Naive thymus-derived CD8-positive, alpha-beta T cell (primary cell): ENCODE measurements at places on chromosomes 1 and 21.

DNA sequence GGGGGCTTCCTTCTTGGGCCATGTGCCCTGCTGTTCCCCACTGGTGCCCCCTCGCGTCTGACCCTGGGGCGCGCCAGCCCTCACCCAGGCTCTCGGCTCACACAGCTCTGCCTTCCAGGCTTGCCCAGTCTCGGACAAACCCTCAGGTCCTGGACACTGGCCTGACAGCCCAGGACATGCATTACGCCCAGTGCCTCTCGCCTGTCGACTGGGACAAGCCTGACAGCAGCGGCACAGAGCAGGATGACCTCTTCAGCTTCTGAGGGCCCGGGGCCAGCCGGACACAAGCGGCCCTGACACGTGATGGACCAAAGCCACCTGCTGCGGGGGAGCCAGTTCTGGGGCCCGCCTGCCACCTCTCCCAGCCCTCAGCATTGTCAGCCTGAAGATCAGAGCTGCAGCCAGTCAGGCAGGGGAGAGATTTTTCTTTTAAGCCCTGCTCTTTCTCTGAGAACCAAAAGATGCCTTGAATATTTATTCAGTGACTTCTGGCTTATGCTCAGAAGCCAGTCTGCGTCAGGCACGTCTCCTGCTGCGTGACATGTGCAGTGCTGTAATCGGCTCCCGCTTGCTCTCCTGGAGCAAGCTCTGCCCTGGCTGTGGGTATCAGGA is 23.4 kb downstream of the LDLRAP1 start:
- DNase-seq: peak; percentile 67

DNA sequence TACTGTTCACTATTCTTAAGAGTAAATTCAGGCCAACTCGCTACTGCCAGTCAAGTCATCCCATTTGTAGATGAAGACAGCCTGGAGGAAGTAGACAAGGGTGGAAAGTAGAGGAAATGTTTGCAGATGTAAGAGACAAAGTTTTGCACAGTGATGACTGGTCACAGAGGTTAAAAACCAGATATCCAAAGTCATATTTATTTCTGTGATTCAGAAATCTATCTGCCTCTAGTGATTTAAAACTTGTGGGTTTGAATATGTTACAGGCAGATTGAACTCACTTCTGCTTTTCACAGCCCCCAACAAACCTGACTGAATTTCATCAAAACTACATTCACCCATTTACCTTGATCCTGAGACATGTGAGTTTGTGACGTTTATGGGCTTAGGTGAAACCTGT is 484.7 kb upstream of the C1orf87 start:
- DNase-seq: no peak

GRCh38 chr1:2494323-2494693 is 18.2 kb downstream of the PLCH2 start:
- no peak for DNase-seq

GRCh38 chr1:72285074-72285425 is 2.7 kb upstream of the NEGR1 start:
- no peak for DNase-seq

GRCh38 chr1:20716232-20716631 is 1.6 kb downstream of the KIF17 start:
- no peak for DNase-seq

DNA sequence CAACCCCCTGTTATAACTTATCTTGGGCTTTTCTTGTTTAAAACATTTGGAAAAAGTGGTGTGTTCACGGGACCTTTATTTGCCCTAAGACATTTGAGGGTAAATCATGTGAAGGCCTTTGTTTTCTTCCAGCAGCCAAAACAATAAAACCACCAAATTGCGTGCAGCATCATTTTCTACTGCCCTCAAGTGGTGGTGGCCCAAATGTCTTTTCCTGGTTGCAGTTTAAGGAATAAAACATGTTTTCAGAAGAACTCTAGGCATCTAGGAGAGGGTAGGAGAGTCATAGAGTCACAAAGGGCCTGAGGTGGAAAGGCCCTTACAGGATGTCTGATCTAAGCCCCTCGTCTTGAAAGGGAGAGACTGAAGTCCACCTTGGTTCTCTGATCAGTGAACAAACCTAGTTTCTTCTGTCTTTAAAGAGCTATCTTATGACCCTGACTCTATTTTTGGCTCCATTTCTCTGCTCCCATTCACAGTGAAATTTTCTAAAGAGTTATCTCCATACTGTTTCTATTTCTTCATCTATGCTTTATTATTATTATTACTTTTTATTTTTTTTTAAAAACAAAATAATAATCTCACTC is 16.0 kb upstream of the EPS15 start:
- DNase-seq: no peak
